Muscle of back (tissue), 13 donors: ENCODE measurements at places on chromosomes 4 and X.
A peak's percentile ranks its signal among the peaks of the same experiment; 100 is the strongest.

DNA sequence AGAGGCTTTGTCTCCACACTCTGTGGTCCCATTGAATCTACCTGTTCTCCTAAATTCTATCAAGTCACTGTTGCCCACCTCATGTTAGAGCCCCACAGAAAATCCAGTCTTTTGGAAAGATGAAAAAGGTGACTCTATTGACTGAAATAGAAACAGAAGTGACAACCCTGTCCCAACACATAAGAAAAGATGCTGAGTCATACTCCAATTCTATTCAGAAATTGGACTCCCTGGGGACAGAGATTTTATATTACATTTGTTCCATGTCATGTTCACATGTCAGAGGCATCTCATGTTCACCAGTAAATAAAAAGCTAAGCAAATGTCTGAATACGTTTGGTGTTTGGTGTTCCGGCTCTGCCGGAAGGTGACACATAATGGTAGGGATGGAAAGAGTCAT lies 2.9 kb upstream of the GRPR start:
- DNase-seq = no peak

- DNase-seq = no peak
Measured at GRCh38 chrX:110421500-110422455, 63.1 kb downstream of the RTL9 start.

DNA sequence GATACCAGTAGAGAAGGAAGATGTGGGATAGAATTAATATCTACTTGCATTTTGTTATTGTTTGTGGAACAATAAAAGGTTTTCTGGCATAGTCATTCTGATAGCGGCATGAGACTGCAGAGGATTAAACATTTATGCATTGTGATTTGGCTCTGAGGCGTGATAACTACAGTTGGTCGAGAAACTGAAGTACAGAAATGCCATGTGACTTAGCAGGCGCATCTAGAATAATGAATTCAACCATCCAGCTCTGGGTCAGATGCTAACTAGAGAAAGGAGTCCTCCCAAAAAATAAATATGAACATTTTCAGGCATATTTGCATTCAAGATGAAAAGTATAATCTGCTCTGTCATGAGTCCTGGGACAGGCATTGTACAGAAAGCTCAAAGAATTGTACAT lies 62.8 kb downstream of the CCSER1 start:
- DNase-seq = no peak

GRCh38 chrX:139889760-139890159 lies 43.1 kb downstream of the ATP11C start:
- DNase-seq = no peak

GRCh38 chr4:7224001-7224400 lies 31.7 kb downstream of the SORCS2 start:
- DNase-seq = no peak

DNA sequence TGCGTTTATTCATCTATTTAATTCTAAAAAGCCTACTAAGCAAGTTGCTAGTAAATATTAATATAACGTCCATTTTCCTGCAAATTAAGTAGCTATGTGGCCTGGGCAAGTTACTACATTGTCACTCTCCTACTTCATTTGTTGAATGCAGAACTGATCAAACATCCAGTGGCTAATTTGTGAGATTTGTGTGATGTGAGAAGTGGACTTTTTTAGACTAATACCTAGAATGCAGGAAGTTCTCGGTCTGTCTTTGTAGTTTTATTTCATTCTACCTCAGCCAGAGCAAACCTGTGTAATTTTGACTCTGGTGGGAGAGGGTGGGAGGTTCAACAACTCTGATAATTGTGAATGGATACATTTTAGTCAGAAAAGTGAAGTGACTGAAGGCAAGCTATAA lies 840 bp downstream of the GUF1 start:
- no peak for DNase-seq

DNA sequence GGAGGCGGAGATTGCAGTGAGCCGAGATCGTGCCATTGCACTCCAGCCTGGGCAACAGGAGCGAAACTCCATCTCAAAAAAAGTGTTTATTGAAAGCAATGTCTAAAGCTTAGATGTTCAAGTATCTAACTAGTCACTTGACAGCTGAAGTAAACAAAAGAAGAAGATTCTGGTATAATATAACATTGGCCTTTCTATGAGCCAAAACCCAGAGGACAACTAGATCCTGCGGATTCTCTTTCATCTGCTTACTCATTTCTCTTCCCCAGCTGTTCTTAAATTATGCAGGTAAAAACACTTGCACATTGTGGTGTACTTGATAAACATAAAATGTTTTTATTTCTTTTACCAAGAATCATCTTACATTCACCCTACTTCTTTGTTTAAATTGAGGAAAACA lies 24.1 kb upstream of the AREG start:
- no peak for DNase-seq

- DNase-seq = no peak
Measured at GRCh38 chr4:151530783-151531182, 121.8 kb downstream of the FHIP1A start.

DNA sequence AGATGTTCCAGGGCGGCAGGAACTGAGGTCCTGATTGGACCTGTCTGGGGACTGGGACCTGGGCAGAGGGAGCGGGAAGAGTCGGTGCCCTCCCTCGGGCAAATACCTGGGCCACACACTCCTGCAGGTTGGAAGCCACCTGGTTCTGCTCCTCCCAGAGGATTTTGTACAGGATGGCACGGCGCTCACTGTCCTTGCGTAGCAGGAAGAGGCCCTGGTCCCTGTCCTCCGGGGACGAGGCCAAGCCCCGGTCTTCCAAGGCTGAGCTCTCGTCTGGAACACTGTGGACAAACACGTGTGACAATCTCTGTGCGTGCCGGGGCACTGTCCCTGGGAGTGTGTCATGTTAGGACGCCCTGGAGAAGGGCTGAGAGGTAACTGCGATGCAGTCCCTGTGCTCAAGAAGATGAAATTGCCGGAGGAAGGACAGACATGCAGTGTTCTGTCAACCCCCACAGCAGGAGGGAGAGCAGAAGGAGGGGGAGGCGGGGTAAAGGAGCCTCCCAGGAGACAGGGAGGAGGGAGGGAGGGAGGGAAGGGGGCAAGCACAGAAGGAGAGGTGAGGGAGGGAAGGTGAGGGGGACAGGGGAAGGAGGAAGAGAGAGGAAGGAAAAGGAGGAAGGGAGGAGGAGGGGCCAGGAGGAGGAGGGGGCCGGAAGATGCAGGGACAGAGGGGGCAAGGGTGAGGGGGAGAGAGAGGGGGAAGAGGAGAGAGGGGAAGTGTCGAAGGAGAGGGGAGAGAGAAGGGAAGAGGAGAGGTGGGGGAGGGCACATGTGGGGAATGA lies 29.0 kb downstream of the PDHA1 start:
- peak; percentile 62 for DNase-seq

DNA sequence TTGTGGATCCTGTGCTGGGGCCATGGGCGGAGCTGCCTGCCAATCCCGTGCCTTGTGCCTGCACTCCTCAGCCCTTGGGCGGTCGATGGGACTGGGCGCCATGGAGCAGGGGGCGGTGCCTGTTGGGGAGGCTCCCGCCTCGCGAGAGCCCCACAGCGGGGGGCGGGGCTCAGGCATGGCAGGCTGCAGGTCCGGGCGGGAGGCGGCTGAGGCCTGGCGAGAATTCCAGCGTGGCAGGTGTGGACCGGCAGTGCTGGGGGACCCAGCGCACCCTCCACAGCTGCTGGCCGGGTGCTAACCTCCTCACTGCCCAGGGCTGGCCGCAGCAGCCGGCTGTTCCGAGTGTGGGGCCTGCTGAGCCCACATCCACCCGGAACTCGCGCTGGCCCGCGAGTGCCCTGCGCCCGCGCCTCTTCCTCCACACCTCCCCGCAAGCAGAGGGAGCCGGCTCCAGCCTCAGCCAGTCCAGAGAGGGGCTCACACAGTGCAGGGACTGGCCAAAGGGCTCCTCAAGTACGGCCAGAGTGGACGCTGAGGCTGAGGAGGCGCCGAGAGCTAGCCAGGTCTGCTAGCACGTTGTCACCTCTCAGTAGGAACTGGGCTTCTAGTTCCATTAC lies 85.9 kb downstream of the GBA3 start:
- DNase-seq = no peak

DNA sequence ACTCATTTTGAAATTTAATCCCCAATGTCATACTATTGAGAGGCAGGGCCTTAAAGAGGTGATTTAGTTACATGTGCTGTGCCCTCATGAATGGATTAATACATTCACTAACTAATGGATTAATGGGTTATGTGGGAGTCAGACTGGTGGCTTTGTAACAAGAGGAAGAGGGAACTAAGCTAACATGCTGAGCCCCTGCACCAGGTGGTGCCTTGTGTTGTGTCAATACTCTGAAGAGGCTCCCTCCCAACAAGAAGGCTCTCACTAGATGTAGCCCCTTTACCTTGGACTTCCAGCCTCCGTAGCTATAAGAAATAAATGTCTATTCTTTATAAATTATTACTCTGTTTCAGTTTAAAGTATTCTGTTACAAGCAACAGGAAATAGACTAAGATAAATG lies 411.9 kb upstream of the EMCN start:
- DNase-seq = no peak

DNA sequence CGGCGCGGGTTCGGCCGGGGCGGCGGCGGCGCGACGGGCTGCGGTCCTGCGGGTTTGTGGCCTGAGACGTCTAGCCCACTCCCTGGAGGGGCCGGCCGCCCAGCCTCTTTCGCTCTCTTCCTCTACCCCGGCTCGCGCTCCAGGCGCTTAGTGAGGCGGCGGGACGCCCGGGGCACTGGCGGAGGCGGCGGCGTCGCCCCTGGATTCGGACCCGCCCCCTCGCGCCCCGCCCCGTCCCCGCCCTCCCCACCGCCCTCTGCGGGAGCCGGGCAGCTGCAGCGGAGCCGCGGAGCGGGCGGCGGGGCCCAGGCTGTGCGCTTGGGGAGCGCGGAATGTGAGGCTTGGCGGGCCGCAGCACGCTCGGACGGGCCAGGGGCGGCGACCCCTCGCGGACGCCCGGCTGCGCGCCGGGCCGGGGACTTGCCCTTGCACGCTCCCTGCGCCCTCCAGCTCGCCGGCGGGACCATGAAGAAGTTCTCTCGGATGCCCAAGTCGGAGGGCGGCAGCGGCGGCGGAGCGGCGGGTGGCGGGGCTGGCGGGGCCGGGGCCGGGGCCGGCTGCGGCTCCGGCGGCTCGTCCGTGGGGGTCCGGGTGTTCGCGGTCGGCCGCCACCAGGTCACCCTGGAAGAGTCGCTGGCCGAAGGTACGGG lies at the start of gene BMP2K:
Gene BMP2K (plus strand): TSS at position 272 of the 650 bp plus-strand sequence. CDS start 194 bp downstream, at position 466.
- DNase-seq = peak; percentile 84

DNA sequence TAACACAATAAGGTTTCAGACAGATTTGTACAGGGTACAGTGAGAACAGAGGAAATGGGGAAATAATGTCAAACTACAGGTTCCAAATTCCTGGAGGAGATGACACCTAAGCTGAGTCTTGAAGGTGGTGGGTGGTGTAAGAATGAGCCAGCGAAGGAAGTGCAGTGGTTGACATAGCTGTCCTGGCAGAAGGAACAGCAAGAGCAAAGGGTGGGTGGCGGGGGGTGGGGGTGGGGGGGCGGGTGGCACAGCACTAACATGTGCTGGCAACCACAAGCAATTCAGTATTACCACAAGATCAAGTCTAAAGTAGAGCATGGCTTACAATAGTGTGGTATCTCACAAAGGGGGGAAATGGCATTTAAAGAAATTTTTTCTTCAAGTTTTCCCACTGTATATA lies 13.1 kb upstream of the G3BP2 start:
- no peak for DNase-seq

DNA sequence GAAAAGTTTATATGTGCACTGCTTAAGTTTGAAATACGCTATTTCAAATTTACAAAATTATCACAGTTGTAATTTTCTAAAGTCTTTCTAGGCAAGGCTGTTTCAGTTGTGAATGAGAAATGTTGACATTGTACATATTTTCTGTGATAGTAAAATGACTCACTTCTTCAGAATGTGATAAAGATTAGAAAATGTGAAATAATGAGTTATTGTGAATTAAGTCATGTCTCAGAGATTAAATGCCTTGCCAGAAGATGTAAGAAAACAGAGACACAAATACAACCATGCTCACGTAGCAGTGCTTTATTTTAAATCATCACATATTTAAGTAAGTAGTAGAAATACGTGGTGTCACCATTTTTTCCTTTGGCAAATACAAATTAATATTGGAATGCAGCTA lies 768 bp downstream of the CLCN4 start:
- no peak for DNase-seq

- no peak for DNase-seq
Measured at GRCh38 chrX:136189222-136189621, 41.9 kb downstream of the FHL1 start.

DNA sequence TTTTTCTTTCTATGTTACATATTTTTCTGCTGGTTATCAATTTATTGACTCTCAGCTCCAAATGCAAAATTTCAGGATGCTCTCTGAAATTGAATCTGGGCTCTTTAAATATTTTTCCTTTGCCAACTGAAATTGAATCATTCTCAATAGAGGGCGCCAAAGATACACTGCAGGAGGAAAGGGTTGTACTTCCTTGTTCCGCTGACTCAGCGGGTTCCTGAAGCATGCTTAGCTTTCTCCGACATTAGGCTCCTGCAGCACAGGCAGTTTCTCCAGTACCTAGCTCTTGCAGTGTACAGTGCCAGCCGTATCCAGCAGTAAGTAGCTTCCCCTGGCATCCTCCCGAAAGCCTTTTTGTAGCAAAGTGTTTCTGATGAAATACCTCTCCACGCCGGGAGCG lies 28.8 kb upstream of the CFAP47 start:
- DNase-seq = peak; percentile 10

GRCh38 chrX:41449615-41450014 lies 2.5 kb downstream of the NYX start:
- peak; percentile 20 for DNase-seq

- peak; percentile 93 for DNase-seq
Measured at GRCh38 chrX:106802388-106803275, at the start of gene TBC1D8B. TSS of gene TBC1D8B (plus strand) at chrX:106802673. CDS start at chrX:106802854, 181 bp downstream.

DNA sequence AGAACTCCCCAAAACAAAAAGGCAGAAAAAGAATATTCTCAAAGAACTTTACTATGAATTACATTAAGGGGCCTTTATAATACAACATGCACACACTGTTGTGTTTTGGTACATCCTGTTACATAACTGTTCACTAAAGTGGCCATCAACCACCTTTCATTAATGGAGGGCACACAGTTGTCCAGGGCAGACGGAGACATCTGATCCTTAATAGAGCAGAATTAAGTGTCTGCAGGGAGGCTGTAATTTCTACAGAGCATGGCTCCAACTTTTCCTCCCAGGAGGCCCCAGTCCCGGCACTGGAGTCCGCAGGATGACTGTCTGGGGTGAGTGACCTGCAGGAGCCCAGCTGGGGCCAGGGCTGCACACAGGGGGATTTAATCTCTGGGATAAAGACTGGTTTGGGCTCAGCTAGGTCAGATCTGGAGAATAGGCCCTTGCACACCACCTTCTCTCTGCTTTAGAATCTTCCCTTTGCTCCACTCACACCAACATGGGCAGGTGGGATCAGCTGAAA lies 233.4 kb downstream of the MAML3 start:
- DNase-seq = no peak

GRCh38 chr4:41579526-41579925 lies 41.6 kb downstream of the LIMCH1 start:
- DNase-seq = no peak

DNA sequence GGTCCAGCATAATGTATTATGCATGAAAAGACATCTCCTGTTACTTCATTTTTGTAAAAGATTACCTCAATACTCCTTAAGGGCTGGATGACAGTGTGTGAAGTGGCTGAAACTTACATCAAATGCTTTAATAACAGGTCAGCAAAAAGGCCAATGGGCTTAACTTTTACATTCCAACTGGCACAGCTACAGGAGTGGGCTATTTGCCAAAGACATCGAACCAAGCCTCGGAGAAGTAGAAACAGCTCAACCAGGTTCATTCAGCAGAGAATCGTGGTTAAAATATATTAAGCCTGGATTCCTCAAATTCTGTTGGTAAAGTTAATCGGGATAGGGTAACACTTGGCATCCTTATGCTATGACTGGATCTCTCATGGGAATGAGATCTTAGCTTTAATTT lies 639.7 kb downstream of the TRIML1 start:
- no peak for DNase-seq
